Stimulated activated CD4-positive, alpha-beta T cell treated with anti-CD3 and anti-CD28 coated beads, Interleukin-1b, Interleukin-23, amount 100 ng/mL, for 1 hour (primary cell): ENCODE measurements at places on chromosomes 3 and 15.

- DNase-seq = no peak
Measured at GRCh38 chr3:112460519-112461195, 38.6 kb downstream of the BTLA start.

- DNase-seq = no peak
Measured at GRCh38 chr3:72310419-72311380, 525.8 kb upstream of the PROK2 start.

DNA sequence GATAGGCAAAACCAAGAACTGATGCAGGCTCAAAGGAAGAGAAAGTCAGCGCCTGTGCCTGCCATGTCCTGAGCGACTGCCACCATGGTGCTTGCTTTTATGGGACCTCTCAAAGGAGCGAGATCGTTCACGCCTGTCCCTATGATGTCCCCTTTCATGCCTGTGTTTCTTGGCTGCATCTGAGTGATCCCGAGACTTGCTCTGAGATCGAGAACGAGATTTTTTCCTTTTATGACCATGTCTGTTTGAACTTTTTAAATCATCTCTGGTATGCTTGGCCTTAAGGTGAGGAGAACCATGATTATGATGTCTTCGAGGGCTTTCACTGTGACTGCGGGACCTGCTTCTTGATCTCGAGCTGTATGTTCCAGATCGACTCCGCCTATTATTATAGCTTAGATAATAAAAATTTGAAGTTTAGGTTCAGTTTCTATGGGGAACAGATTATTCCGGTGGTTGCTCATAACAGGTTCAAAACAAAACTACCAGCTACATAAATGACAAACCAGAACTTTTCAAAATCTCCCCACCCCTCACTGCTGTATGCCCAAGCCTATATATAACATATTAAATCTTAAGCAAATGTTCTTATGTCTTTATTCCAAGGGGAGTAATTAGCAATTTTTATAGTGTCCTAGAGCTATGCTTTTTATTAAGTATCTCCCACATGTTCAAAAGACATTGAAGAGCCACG, 11.6 kb downstream of the CCNL1 start:
- DNase-seq = no peak

DNA sequence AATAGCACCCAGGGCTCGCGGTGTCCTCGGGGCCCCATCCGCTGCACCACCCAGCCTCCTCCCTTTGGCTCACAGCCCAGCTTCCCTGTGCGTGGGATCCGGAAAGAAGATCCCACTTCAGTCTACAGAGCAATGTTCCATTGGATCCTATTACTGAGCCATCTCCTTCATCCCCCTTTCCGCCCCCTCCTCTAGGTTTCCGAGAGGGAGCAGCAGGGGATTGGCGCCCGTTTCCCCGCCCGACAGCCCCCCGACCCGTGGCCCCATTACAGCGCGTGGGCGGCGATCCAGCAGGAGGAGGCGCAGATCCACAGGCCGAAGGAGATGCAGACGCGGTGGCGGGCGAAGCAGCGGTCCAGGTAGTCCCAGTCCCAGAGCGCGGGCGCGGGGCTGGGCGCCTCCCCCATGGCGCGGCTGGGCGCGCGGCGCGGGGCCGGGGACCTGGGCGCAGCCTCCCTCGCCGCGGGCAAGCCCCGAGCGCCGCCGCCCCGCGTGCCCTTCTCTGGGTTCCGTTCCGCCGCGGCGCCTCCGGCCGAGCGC, 340 bp downstream of the TMEM44 start:
- no peak for DNase-seq

GRCh38 chr3:150254309-150254708, 153.8 kb upstream of the TSC22D2 start:
- no peak for DNase-seq

DNA sequence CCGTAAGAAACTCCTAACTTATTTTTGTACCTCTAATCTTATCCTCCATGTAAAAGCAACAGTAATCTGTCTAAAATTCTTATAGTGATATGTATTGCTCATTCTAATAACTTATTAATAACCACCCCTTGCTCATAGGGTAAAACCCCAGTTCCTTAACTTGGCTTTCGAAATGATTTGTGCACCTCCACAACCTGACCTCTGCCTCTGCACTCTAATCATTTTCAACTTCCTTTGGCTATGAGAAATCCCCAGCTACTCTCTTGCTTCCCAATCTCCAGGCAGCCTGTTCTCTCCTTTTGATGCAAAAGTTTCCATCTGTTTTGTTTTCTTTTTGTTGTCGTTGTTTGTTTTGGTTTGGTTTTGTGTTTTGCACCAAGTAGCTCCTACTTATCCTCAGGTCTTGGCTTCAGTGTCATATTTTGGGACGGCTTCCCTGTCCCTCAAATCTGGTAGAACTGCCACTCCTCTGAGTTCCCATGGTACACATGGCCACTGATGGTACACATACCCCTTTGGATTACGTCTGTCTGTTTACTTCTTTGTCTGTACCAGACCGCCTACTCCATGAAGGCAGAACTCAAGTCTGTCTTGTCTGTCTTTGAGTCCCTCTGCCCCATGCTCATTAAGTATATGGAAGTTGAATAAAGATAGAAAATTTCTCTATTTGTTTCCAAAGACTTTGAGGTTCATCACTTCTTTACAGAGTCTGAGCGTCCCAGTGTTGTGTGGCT, 105.6 kb upstream of the TGFBR2 start:
- DNase-seq = no peak

DNA sequence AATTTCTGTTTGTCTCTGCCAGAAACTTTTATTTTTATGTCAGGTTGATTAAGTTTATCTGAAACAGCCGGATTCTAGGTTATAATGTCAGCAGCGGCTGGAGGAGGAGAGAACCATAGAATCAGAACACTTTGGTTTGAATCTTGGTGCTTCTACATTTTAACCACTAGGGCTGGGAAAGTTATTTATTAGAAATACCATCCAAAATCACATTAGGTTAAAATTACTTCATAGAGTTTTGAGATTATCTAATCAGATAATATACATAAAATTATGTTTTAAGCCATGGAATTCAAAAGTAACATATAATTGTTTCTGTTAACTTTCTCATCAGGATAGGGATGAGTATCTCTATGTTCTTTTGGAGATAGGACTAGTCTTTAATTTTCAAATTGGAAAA, 502.9 kb downstream of the ROBO1 start:
- DNase-seq = no peak

DNA sequence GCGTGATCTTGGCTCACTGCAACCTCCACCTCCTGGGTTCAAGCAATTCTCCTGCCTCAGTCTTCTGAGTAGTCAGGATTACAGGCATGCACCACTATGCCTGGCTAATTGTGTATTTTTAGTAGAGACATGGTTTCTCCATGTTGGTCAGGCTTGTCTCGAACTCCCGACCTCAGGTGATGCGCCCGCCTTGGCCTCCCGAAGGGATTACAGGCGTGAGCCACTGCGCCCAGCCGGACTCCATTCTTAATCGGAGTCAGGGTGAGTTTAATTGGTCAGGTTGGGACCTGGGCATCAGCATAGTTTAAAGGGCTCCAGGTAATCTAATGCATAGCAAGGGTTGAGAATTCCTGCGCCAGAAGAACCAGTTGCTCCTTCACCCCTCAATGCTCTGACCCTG, 29.2 kb downstream of the MAGEF1 start:
- DNase-seq = no peak

- no peak for DNase-seq
Measured at GRCh38 chr15:43529141-43529540, 11.7 kb downstream of the MAP1A start.

- no peak for DNase-seq
Measured at GRCh38 chr3:45066109-45066801, 40.2 kb downstream of the CLEC3B start.

DNA sequence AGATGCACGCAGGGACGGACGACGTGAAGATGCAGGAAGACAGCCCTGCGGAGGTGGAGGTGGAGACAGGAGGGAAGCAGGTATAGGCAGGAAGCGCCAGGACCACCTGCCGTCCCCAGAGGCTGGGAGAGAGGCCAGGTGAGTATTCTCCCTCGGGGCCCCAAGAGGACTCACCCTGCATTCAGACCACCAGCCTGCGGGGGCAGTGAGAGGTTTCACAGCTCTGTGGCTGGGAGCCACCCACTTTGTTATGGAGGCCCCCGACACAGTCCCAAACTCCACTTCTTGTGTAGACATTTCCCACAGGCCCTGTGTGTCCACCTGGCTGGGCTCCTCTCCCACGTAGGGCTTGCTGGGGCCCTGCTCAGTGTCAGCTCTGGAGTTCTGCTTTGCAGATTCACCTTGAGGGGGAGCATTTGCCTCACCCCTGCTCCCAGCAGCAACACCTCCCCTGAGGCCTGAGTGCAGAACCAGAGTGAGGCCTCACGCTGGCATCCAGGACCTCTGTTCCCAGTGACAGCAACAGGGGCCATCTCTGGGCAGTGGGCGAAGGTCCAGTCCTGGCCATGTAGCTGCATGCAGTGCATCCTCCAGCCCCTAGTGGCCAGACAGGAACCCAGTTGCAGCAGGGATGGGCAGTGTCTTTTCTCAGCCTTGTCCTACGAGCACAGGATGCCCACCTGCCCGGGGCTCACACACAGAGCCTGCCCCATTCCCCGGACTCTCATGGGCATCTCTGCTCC, 119.4 kb upstream of the IQSEC1 start:
- DNase-seq = no peak

GRCh38 chr3:108897883-108898282, 55.8 kb downstream of the GUCA1C start:
- DNase-seq = no peak

GRCh38 chr15:99085413-99086326, 19.2 kb upstream of the SYNM start:
- DNase-seq = no peak

DNA sequence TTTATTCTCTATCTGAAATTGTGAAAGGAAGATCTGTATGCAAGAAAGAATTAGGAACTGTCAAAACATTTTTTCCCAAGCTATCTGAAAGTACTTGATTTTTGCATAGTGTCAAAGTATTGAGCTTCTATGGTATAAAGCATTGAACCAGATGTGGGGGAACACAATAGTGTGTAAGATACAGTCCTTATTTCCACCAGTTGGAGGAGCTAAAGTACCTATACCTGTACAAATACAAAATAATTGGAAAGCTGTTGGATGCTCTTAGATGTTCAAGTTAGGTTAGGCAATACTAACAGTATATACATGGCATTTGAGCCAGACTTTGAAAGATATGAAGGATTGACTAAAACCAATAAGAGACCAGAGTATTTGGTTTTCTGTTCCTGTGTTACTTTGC, 148.4 kb downstream of the B3GALNT1 start:
- no peak for DNase-seq

- no peak for DNase-seq
Measured at GRCh38 chr15:70014860-70015490, 82.7 kb downstream of the TLE3 start.

GRCh38 chr3:184328516-184328915, 8.9 kb upstream of the FAM131A start:
- DNase-seq = no peak

DNA sequence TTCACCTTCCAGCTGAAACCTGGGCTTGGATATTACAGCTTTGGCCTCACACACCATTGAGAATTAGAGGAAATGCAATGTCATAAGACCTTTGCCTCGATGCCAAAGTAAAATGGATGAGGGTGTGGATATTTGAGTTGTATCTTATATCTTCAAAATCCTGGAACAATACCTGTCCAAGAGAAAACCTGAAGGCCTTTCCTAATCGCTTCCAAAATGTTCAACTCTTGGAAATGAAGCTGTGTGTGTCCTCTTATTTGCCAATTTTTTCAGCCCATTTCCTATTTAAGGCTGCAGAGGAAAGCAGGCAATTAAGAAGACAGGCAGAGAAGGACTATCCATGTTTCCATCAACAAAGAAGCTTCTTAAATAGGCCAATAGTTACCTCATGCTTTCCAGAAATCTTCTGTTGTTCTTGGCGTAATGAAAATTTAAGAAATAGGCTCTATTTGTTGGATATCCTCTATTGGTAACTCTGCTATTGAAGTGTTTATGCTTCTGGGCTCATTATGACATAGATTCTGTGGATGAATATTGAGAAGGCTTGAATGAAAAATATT, 99.5 kb upstream of the ZBTB20 start:
- DNase-seq = no peak

- DNase-seq = no peak
Measured at GRCh38 chr15:57227899-57228298, 148.4 kb upstream of the CGNL1 start.

GRCh38 chr15:70806992-70807712, 43.8 kb upstream of the UACA start:
- no peak for DNase-seq

GRCh38 chr3:16515885-16516420, 2.5 kb upstream of the RFTN1 start:
- no peak for DNase-seq

DNA sequence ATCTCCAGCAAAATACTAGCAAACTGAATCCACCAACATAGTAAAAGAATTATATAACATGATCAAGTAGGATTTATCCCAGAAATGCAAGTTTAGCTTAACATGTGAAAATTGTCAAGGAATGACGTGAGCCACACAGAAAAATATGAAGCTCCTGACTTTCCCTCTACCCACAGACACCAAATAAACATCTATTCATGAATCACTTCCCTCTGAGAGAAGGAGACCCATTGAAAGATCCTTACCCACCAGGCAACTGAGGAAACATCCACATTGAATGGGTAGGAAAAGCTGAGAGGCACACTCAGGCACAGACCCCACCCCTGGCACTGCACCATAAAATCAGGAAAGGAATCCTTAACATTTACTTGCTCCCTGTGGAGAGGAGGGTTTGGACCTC, 102.2 kb upstream of the MANF start:
- DNase-seq = no peak

- no peak for DNase-seq
Measured at GRCh38 chr3:71350998-71351397, 232.5 kb downstream of the FOXP1 start.

DNA sequence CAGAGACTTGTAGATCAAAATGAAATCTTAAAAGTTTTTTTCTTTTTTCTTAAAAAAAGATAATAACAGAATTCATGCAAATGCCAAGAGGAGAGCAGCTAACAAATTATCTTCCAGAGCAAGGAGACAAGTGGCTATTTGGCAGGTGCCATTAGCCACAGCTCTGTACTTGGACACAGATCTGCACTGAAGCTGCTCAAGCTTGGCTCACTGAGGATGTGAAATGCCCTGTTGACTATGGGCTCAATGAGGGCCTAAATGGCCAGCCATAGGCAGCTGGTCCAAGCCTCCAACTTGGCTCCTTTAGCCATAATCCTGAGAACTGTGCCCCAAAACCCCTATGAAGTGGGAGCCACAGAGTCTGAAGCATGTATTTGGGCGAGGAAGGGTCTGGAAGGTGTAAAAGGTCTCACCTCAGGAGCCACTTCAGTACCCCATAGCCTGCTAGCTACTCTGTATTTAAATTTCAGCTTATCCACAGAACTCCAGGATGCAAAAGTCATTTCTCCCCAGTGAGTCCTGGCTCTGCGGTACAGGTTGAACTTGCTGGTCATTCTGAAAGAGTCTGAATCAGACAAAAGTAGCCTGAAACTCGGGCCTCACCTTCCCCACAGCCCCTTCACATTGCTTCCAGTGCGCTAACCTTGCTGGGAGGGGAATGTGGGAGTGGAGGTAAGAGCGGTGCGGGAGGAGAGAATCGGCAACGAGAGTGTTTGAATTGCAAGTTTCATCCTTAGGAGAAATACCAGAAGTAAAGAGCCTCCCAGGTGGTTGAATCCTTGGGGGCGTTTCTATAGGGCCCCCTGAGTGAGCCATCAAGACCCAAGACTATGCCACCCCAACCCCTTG, 48.0 kb downstream of the ZIC4 start:
- no peak for DNase-seq

- DNase-seq = no peak
Measured at GRCh38 chr15:88230823-88231222, 25.7 kb downstream of the NTRK3 start.

- no peak for DNase-seq
Measured at GRCh38 chr3:190063490-190063889, 57.2 kb downstream of the P3H2 start.
